Right cardiac atrium (tissue), 5 donors: ENCODE measurements at places on chromosomes 6 and 20.

- DNase-seq = no peak
Observed at GRCh38 chr20:35334311-35335101, 42.3 kb upstream of the FAM83C start.

DNA sequence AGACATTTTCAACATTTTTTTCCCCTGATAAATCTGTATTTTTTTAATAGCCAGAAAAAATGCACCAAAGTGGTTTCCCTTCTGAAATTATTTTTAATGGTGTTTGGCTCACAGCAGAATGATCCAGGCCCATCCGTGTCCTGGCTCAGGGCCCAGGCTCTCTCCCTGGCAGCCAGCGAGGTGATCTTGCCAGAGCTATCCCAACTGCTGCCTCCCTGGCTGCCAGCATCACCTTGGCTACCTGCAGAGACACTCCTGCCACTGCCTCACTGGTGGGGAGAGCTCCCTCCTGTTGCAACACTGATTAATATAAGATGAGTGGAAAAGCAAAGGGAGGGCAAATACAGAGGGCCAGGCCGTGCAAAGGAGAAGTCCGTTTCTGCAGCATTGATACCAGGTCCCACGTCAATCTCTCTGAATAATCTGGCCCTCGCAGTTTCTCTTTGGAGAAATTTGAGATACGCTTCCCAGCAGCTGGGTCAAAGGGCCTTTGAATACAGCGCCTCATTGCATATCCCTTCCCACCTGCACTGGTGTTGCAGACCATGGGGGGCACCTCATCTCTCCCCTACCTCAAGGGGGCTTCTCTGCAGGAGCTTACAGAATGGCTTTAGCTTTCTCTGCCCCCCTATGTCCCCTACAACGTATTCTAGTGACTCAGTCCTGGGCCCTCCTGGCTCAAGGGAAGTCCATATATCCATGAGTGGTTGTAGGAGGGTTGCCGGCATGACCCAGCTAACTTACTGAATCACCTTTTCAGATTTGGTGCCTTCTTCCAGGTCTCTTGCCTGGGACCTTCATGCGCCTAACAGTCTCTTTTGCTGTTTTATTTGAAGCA is 12.8 kb upstream of the DSTN start:
- peak; percentile 76 for DNase-seq

DNA sequence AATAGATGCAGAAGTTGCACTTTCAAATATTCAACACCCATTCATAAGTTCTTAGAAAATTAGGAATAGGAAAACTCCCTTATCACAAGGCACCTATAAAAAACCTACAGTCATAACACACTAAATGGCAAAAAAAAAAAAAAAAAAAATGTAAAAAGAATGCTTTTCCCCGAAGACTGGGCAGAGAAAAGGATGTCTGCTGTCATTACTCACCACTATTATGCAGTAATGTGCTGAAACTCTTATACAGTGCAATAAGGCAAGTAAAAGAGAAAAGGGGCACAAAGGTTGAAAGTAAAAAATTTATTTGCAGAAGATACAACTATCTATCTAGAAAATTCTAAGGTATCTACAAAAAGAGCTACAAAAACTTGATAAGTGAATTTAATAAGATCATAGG is 607.8 kb upstream of the ARID1B start:
- no peak for DNase-seq

DNA sequence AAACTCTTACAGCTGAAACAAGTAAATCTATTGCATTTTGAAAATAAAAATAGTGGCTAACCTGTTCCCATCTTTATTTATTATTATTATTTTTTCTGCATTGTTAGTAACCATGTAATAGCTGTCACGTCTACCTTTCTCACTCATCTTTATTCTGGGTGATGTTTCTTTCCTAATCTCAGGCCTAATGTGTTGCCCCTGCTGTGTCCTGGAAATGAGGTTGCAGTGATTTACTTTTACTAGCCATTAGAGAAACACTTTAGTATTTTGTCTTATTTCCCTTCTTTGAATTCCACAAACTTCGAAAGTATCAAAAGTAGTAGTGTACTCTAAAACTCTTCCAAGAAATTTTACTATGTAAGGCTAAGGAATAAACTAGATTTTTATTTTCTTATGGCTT is 546.9 kb downstream of the GRIK2 start:
- DNase-seq = no peak

GRCh38 chr6:140697585-140697984 is 1323.1 kb upstream of the CITED2 start:
- no peak for DNase-seq

GRCh38 chr20:25324412-25324811 is 66.2 kb downstream of the ABHD12 start:
- peak; percentile 70 for DNase-seq

DNA sequence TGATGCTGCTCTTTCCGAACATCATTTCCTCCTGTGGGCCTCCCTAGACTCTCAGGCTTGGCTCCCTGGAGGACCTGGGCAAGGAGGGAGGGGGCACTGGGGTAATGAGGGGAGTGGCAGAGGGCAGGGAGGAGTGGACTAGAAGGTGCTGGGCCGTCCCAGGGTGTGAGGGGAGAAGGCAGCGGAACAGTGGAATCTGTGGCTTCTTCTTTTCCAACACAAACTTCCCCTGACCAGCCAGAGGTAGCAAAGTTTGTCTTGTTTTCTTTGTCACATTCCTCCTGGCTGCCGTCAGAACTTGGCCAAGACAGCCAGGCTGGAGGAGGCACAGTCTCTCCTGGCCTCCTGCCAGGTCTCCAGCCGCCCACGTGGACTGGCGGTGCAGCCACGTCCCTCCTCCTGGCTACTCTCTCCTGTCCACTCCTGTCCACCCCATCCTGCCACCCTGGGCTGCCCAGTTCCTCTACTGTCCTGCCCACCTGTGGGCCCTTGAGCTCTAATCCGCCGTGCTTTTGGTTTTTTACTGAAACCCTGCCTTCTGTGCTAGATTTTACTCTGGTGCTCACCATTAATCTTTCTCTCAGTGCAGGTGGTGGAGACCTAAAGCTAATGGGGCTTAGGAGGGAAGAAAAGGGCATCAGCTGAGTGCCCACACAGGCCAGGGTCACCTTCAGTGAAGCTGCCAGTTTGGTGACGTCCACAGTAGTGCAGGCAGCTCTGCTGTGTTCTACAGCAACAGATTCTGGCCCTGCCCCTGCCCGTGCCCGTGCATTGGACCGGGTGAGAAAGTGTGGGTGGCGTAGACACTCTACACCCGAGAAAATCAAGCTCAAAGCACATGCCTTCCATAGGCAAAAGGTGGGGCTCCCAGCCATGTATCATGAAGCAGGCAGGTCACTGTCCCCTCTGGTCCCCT is 2.8 kb upstream of the CDSN start:
- peak; percentile 93 for DNase-seq

- DNase-seq = peak; percentile 41
Observed at GRCh38 chr20:40331807-40332560, 357.1 kb downstream of the MAFB start.

DNA sequence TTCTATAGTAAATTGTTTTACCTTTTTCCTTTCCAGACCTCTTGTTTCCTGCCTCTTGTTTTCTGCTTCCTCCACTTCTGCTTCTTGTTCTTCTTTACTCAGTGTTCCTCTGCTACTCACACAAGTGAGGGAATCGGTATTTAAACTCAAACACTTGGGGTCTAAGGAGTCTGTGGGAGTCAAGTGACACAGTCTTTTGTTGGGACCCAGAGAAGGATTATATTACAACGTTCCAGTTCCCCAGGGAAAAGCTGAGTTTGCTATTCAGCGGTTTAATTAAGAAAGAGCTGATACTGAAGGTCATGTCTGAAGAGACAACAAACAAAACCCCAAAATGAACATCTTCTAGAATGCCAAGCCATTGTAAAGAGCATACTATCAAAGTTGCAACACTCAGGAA is 107.8 kb upstream of the CITED2 start:
- no peak for DNase-seq
